ENCODE measurements at places on chromosomes 5 and 9. TPM values are rescaled to one million over a fixed set of nuclear protein-coding genes. Genes with fewer than 3 reads are reported as not detected.
A peak's percentile ranks its signal among the peaks of the same experiment; 100 is the strongest.

GRCh38 chr9:113360242-113360842, 11.0 kb downstream of the BSPRY start:
- DNase-seq = peak; percentile 37
- no peak overlapping the region for H3K27ac ChIP-seq
- no peaks in the 10 kb centered on the region for H3K36me3 ChIP-seq
- peaks cover 12% of the 10 kb centered on the region for H3K4me1 ChIP-seq

DNA sequence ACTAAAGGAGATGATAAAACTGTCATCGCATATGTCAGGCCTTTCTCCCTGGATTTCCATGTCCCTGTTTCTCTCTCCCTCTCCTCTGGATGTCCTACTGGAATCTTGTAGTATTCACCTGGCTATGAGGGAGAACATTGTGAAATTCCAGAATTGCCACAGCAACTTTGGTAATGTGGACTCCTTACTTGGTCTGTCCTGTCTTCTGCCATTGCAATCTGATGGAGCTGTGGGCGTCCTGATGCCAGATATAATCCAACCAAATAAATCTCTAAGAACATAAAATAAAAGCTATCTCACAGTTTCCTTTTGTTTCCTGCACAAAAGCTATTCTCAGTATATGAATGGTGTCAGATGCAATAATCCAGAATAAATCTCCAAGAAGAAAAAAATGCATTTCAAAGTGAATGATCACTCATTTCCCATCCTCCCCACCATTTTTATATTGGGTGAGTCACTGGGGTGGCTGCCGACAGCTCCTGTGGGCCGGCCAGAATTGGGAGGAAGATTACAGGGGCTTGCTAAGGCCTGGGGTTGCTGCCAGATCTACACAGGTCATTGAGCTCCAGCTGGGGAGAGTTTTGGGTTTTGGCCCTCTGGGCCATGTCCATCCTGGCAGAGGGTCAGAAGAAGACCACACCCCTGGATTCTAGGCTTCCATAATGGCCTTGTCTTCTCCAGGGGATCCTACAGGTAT, 160.7 kb upstream of the PITX1 start:
- H3K4me3 ChIP-seq = no peak overlapping the region
- DNase-seq = no peak
- H3K27ac ChIP-seq = no peak overlapping the region
- no peaks in the 10 kb centered on the region for H3K36me3 ChIP-seq
- H3K4me1 ChIP-seq = peaks cover 9% of the 10 kb centered on the region

ADAM19 gene
- 19.2 TPM for total RNA-seq

DNA sequence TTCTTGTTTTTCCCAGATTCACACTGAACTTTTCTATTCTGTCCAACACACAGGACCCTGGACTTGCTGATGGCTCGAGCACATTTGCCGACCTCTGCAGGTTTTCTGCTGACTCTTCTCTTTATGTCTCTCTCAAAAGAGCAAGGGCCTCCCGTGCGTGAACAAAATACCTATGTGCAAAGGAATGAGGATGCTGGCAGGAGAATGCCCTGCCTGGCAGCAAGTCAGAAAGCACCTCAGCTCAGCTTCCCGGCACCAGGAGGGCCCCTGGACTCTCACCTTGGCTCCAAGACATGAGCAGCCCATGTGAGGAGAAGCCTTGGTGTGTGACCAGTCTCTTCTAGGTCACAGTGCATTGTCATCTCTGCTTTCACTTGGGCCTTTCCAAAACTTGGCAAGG, 36.1 kb downstream of the PAPPA start:
- no peaks in the 10 kb centered on the region for H3K36me3 ChIP-seq
- H3K4me3 ChIP-seq = no peak overlapping the region
- no peak overlapping the region for H3K27ac ChIP-seq
- H3K4me1 ChIP-seq = peaks cover 7% of the 10 kb centered on the region
- H3K27me3 ChIP-seq = peaks cover 19% of the 10 kb centered on the region
- no peak for DNase-seq

RNF224 gene
- 0.41 TPM for total RNA-seq

GRCh38 chr5:37494756-37495155, 115.6 kb downstream of the WDR70 start:
- no peak for DNase-seq
- H3K36me3 ChIP-seq = peaks cover 3% of the 10 kb centered on the region
- no peak overlapping the region for H3K27ac ChIP-seq
- no peak overlapping the region for H3K4me3 ChIP-seq
- no peaks in the 10 kb centered on the region for H3K27me3 ChIP-seq

RAI14 gene
- 157 TPM for total RNA-seq

SOHLH1 gene
- not detected for total RNA-seq

C9orf50 gene
- total RNA-seq = 0.11 TPM

SNAPC4 gene
- total RNA-seq = 20.0 TPM

- H3K4me3 ChIP-seq = no peak overlapping the region
- H3K36me3 ChIP-seq = no peaks in the 10 kb centered on the region
- H3K4me1 ChIP-seq = peaks cover 12% of the 10 kb centered on the region
- no peak for DNase-seq
These were observed 73.0 kb upstream of the OLFM1 start for GRCh38 chr9:135014311-135015010.

- H3K27me3 ChIP-seq = no peaks in the 10 kb centered on the region
- H3K36me3 ChIP-seq = no peaks in the 10 kb centered on the region
- H3K4me3 ChIP-seq = no peak overlapping the region
- no peak for DNase-seq
These were observed 32.9 kb downstream of the PRLR start for GRCh38 chr5:35197351-35197750.

DNA sequence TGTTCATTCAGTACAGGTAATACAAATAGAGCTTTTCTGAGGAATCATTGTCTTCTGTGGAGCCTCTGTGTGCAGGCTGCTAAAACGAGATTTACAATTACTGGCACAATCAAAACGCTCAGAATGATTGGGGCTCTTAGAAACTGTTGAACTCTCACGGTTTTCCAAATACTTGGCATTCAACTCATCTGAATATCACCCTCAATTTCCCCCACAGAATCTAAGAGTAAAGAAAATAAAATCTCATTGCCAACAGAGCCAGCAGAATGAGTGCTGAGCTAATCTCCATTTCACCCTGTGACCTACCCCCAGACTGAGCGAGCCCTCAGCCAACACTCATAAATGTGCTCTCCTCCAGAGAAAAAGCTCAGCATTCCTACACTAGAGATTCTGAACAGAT, 35.3 kb upstream of the TMED7 start:
- no peak overlapping the region for H3K4me3 ChIP-seq
- peaks cover 16% of the 10 kb centered on the region for H3K4me1 ChIP-seq
- peaks cover 1% of the 10 kb centered on the region for H3K36me3 ChIP-seq
- no peaks in the 10 kb centered on the region for H3K27me3 ChIP-seq
- no peak overlapping the region for H3K27ac ChIP-seq

RPS14 gene
- total RNA-seq = 2,564 TPM
